ENCODE measurements at places on chromosomes 7 and 10.

GRCh38 chr7:90492250-90492649 is 22.8 kb downstream of the PTTG1IP2 start:
- DNase-seq, result no peak

- DNase-seq, result no peak
Measured at GRCh38 chr7:36795451-36796021, 71.2 kb upstream of the AOAH start.

DNA sequence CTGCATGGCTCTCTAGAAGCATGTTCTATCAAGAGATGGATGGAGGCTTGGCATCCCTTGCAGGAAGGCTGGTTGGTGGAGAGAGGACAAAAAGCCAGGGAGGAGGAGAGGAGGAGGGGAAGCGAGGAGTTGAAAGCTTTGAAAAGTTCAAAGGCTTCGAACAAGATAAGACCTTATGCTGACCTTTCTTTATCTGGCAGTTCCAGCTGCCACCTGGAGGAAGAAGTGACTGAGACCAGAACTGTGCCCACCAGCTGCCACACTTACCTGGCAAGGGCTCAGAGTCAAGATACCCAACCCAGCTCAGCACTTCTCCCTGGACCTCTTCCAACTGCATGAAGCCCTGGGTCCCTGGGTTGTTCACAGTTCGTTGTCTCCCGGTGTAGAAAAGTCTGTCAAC is 14.8 kb downstream of the CCL24 start:
- no peak for DNase-seq

DNA sequence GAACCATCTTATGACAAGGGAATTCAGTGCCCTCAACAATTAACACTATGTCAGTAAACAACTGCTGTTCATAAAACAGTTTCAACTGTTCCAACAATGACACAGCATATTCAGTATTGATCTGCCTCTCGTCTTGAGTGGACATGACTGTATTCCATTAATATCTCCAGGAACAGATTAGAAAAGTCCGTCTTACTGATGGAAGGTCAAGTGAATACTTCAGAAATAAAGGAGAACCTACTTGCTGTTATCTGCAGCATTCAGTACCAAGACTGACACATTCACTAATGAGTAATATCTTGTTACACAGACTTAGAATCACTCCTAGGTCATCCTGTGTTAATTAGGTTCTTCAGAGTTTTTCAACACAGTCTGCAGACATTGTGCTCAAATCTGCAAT is 12.1 kb downstream of the KBTBD2 start:
- no peak for DNase-seq

DNA sequence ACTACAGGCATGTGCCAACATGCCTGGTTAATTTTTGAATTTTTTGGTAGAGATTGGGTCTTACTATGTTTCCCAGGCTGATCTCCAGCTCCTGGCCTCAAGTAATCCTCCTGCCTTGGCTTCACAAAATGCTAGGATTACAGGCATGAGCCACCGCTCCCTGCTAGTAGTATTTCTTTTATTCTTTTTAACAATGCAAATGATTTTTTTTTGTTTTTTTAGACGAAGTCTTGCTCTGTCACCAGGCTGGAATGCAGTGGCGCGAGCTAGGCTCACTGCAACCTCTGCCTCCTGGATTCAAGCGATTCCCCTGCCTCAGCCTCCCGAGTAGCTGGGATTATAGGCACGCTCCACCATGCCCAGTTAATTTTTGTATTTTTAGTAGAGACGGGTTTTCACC is 58.1 kb downstream of the SVIL start:
- DNase-seq, result no peak

DNA sequence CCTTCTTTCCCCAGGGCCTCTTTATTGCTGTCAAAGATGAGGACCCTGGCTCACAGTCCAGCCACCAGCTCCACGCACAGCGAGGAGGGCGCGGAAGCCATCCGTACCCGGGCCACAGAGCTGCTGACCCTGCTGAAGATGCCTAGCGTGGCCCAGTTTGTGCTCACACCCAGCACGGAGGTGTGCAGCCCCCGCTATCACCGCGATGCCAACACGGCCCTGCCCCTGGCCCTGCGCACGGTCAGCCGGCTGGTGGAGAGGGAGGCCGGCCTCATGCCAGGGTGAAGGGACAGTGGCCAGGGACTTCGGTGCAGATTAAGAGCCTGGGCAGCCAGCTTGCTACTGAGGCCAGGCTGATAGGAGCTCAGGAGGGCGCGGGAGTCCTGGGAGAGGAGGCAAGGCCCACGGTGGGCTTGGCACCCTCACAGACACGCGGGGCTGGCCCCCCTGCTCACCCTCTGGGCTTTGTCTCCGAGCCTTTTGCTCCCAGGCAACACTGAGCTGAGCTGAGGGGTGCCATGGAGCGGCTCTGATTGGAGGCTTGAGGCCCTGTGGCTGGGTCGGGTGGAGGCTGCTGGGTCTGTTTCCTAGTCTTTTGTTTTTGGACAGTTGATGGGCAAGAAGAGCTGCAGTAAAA is 15.8 kb downstream of the AP5Z1 start:
- DNase-seq, result no peak

- DNase-seq, result no peak
Measured at GRCh38 chr7:88328787-88329186, 22.1 kb upstream of the STEAP4 start.

DNA sequence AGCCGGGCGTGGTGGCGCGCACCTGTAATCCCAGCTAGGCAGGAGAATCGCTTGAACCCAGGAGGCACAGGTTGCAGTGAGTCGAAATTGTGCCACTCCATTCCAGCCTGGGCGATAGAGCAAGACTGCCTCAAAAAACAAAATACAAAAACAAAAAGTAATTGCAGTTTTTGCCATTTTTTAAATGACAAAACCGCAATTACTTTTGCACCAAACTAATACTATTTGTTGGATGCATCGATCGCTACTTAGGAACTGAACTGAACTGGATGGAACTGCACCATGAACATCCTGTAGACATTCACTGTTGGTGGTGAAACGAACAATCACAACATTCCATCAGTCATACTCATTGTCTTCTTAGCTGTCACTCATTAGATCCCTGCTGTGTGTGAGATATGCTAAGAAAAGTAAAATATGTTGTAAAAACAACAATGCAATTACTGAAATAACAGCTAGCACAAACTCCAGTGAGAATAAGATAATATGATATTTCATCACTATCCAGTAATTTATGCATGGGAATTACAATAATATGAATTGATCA is 341.2 kb downstream of the ACTR3B start:
- DNase-seq, result no peak

GRCh38 chr7:17968791-17969715 is 28.8 kb upstream of the SNX13 start:
- no peak for DNase-seq

GRCh38 chr10:7302392-7302906 is 108.4 kb downstream of the SFMBT2 start:
- no peak for DNase-seq

DNA sequence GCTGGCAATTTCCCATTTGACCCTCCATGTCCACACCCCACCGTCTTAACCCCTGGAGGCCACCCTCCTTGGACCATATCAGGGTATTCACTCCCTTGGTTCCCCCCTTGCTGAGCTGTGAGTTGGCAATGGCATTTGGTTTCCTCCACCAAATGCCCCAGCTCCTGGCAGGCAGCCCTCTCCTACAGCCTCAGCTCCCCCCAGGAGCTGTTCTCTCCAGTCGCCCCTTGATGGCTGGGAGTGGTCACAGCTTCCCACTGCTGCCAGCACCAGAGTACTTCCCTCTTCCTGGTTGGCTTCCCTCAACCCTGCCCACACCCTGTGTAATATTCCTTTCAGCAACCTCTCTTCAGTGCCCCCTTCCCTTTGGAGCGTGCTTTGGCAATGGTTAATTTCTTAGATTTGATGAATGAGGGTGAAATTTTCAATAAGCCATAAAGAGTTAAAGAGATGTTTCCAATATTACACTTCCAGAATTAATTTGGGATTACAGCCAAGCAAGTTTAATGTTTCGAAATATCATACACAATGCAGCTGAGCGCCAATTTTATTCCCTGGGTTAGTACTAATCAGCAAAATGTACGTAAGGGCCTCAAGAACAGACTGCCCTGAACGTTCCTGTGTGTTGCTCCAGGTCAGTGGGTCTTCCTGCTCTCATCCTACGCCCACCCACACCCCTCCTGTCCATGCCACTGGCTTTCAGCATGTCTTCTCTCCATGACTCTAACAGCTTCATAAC is 207.1 kb upstream of the NFE2L3 start:
- no peak for DNase-seq

- no peak for DNase-seq
Measured at GRCh38 chr10:132070724-132071123, 5.0 kb downstream of the JAKMIP3 start.

- no peak for DNase-seq
Measured at GRCh38 chr7:106022193-106022821, 59.2 kb downstream of the CDHR3 start.

- no peak for DNase-seq
Measured at GRCh38 chr7:1060315-1061072, 16.1 kb downstream of the GPR146 start.

DNA sequence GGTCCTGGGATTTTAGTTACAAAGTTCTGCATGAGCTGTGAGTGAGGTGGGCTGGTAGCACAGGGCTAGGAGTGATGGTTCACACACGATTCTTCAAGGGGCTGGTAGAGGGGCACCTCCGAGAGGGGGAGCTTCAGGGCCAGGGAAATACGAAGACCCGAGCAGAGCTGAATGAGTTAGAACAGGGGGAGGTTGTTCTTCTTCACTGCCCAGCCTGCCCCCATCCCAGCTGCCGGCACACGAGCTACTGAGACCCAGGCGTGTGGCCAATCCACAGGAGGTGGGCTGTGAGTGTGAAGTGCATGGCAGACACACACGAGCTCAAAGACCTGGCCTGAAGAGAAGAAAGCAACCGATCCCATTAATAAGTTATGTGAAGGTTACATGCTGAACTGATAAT is 256.2 kb upstream of the ZNF32 start:
- no peak for DNase-seq

DNA sequence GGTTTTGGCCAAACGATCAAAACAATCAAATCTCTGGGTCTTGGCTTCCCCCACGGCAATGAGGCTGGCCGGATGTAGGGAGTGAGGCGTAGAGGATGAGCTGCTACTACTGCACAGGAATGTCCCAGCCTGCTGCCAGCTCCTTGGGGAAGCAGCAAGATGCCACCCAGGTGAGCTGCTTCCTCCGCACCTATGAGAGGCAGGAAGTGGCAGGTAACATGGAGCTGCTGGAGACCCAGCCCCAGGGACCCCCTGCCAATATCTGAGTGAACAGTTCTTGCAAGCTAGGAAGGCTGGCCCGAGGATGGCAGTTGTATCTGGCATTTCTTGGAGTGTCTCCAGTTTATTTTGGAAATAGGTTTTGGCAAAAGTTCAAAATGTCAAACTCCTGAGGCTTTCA is 413.5 kb downstream of the DNAJB6 start:
- DNase-seq, result no peak

DNA sequence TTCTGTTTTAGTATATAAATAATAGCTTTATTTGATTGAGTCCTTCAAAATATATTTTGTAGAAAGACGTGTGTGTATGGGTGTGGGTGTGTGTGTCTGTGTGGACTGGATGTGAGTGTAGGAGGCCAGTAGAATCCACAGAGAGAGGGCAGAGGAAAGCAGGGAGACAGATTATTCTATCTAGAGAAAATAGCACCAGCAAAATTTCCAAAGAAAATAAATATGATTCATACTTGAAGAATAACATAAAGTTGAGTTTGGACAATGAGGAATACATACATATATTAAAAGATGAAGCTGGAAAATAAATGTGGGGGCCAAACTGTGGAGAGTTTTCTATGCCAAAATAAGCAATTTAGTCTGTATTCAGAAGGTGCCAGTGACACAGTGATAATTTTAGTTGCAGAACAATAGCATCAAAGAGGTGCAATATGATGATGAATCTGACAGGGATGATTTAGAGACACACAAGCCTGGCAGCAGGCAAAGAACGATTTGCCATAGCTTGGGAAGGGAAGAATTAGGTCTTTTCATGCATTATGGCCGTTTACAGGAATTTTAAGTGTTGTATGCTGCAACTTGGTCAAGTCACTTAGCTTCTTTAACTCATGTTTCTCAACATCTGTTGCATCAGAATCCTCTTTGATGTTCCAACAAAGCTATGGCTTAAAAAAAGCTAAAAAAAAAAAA is 121.3 kb downstream of the SEMA3A start:
- no peak for DNase-seq

DNA sequence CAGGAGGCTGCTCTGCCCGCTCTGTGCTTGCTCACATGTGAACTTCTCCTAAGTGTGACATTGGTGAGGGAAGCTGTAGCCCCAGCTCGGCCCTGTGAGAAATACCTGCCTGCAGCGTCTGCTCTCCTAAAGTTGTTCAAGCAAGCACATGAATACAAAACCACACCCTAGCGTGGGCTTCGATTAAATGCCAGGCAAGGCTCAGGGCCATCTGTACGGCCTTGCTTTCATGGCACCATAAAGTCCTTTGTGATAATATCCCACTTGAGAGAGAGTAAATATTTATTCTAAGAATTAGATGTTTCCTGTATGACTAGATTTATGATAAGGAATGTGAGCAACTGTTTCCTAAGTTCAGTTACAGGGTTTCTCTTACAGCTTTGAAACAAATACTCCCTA is 262.8 kb upstream of the KLF14 start:
- no peak for DNase-seq

GRCh38 chr7:1948887-1949680 is 279.0 kb downstream of the ELFN1 start:
- no peak for DNase-seq

DNA sequence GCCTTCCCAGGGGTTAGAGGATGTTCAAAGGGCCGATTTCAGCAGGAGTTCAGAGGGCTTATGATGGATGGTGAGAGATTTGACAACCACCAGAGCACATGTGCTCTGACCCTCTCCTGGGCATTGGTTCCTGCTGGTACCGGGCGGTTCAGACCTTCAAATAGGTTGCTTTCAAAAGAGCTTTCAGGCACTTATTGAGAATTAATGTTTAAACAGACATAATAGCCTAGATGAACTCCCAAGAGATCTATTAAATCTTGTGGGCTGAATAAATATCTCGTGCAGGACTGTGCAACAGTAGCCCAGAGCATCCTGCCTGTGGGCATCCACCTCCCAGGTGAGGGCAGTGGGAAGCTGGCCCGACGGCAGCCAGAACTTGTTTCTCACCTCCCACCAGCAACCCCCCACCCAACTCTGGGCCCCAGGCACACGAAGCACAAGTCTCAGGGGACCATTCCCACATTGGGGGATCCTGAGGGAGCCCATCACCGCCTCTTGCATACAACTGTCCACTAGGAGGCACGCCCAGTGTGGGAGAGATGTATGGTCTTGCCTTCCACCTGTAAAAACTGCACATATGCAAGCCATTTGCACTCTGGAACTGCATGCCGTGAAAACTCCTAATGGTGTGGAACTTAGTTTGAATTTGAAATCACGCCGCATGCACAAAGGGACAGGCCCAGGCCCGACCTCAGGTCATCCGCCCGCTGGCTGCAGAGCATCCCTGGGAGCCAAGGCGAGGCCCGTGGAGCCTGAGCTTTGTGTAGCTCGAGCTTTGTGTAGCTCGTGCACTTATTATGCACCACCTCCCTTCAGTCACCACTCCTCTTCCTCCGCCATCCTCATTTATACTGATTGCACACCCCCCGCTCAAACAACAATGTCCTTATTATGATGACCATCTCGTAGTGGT is 147.8 kb downstream of the ADCY1 start:
- DNase-seq, result no peak

GRCh38 chr7:17325364-17325763 is 26.9 kb downstream of the AHR start:
- no peak for DNase-seq
